ENCODE measurements at places on chromosomes 6 and 20.

DNA sequence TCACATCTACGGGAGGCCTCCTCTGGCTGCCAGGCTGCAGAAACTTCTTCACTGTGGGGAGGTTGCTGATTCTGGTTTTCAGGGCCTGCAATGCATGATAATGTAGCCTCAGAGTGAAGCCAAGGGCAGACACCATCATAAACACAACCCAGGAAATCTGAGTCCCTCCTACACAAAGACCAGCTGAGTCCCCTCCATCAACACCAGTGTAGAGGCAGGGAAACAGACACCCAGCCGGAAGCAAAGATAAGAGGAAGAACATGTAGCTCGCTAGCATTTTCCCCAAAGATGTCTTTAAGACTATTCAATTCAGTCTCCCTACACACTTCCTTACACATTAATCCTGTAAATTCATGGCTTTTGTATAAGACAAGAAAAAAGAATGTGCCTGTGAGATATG, 23.6 kb downstream of the GSTA2 start:
- no peak for DNase-seq

GRCh38 chr6:167113935-167114910, 8.7 kb upstream of the CCR6 start:
- DNase-seq: peak; percentile 89

DNA sequence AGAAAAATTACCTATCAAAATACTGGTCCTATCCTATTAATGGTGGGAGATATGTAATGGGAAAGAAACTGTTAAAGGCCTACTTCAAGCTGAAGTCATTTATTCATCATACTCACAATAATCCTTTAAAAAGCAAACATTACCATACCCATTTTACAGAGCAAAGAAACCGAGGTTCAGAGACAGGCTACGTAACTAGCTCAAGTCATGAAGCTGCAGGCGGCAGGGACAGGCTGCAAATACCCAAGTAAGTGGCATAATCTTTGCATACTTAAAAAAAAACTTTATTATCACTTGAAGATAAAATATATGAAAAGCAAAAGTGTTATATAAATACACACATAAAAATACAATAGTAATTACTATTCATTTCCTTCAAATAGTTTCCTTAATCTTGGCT, 2.6 kb downstream of the RALGAPA2 start:
- DNase-seq: no peak

- DNase-seq: no peak
Measured at GRCh38 chr6:2921520-2922115, 18.5 kb upstream of the SERPINB9 start.

DNA sequence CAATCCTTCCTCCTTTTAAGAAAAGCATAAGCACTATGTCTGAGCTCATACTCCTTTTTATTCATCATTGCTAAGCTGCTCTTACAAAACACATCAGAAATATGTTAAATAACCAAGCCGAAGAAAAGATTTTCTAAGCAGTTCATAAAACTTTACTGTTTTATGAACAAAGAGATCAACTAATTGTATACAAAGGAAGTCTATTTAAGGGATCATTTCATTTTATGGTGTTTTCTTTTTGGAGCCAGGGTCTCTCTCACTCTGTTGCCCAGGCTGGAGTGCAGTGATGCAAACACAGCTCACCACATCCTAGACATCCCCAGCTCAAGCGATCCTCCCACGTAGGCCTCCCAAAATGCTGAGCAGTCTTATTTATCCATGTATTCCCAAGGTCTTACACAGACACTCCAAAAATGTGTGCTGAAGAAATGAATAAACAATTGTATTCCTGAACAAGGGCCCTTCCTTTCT, 9.3 kb downstream of the NUDT3 start:
- no peak for DNase-seq

DNA sequence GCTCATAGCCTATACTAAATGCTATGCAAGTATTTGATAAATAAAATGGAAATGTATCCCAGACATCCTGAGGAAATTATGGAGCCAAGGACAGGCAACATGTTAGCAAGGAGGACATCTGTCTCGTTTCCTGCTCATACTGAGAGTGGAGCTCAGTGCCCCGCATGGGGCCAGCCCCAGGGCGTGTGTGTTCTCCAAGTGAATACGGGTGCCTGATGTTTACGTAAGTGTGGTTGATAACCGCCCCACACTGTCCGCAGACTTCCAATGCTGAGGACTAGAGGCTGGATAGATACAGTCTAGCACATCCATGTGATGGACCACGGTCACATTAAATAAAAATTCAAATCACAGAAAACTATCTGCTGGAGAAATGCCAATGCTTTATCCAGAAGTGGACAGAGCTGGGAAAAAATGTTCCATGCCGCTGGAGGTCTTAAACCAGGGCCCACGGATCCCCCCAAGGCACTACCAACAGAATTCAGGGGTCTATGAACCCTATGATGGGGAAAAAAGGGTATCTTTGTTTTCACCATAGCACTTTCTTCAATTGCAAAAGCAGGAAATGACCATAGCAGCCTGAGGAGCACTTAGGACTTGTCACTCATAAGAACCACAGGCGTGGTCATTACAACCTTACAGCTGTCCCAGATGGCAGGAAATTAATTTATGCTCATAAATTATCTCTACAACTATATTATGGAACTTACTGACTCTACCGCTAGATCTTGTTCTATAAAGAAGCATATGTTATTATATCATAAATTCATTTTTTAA, 24.9 kb downstream of the TGM2 start:
- DNase-seq: no peak

- no peak for DNase-seq
Measured at GRCh38 chr6:47161176-47161687, 119.1 kb upstream of the ADGRF1 start.

DNA sequence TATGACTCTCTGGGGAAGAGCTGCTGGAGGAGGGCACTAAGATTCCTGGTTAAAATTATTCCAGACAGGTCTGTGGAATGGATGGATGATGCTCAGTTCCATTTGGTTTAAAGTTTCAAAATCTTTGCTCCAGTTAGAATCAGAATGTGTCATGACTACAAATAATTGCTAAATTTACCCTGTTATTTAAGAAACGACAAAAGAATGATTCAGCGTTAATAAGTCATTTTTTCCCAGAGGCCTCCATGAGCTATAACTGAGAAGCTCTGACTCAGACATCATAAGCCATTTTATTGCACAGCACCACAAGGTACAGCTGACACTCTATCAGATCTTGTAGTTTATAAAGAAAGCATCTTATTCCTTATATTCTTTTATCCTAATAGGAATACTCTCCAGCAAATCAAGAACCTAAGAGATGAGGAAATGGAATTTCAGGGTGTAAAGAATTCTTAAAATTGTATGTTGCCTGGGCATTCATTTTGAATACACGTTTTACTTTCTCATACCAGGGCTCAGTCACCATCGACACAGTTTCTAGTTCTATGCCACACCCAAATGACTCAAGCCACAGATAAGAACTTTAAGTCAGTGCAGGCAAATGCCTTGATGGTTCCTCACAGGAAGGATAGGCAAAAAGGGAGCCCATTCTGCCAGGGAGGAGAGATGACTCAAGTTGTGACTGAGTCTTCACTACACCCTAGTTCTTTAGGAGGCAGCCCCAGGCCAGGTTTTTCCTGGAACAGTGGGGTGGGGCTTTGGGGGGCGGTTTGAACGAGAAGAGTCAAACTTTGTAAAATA, 636.0 kb downstream of the MMUT start:
- no peak for DNase-seq

GRCh38 chr20:1017677-1018076, 15.6 kb upstream of the RSPO4 start:
- DNase-seq: no peak

DNA sequence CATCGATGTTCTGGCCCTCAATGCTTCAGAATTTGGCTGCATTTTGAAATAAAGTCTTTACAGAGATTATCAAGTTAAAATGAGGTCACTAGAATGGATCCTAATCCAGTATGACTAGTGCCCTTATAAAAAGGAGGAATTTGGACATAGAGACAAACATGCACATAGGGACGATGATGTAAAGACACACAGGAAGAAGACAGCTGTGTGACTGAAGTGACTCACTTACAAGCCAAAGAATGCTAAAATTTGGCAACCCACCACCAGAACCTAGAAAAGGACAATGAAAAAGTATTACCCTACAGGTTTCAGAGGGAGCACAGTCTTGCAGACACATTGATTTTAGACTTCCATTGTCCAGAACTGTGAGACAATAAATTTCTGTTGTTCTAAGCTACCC, 322.8 kb upstream of the GJE1 start:
- no peak for DNase-seq
